ENCODE measurements at places on chromosomes 2 and 18.

GRCh38 chr2:54880428-54880827 is 157.0 kb downstream of the EML6 start:
- no peak for DNase-seq

DNA sequence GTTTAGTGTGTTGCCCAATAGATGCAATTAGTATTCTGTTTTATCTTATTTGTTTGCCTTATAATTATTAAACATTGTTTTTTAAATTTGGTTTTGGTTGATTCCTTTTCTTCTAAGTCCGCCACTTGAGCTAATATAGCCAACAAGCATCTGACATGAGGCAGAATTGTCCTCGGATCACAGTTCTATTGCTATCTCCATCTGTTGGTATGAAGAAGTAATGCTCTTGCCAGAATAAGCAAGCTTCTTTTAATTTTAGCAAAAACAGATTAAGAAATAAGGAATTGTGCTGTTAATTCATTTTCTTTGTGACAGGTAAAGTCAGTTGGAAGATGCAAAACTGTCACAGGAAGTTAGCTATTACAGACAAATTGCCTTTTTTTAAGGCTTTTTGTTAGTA is 54.3 kb downstream of the R3HDM1 start:
- no peak for DNase-seq

GRCh38 chr2:162890690-162891311 is 52.2 kb upstream of the KCNH7 start:
- no peak for DNase-seq

GRCh38 chr2:176370467-176371171 is 101.4 kb downstream of the MTX2 start:
- DNase-seq, result no peak

- DNase-seq, result no peak
Measured at GRCh38 chr2:239093952-239094351, 246.1 kb downstream of the TWIST2 start.

DNA sequence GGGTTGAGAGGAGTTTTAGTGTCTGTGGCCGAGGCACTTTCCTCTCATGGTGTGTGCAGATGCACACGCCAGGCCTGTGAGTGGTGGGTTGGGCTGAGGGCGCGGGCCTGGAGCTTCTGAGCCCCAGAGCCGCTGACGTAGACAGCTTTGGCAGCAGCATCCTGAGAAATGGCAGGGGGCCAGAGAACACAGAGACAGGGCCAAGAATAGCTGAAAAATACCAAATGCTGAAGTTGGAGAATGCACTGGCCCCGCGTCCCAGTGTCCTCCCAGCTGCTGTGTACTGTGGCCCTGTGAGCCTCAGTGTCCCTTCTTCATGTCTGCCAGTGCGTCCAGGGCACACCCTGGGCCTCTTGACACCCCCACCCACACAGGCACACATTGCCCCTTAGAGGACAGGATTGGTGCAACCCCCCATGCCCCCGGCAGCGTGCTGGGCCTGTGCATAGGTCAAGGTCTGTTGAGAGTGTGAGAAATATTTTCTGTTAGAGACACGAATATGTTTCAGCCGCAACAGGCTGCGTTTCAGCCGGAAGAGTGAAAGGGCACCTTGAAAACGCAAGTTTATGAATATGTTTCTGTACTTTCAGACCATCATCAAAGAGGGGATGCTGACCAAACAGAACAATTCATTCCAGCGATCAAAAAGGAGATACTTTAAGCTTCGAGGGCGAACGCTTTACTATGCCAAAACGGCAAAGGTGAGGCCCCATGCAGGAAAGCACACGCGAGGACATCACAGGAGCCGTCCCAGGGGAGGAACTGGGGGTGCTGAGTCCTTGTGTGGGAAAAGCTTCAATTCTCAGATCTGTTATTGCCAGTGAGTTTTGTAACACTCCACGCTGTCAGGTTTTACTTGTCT is 33.6 kb downstream of the DGKD start:
- DNase-seq, result no peak

- no peak for DNase-seq
Measured at GRCh38 chr2:106122157-106122556, 71.9 kb downstream of the UXS1 start.

DNA sequence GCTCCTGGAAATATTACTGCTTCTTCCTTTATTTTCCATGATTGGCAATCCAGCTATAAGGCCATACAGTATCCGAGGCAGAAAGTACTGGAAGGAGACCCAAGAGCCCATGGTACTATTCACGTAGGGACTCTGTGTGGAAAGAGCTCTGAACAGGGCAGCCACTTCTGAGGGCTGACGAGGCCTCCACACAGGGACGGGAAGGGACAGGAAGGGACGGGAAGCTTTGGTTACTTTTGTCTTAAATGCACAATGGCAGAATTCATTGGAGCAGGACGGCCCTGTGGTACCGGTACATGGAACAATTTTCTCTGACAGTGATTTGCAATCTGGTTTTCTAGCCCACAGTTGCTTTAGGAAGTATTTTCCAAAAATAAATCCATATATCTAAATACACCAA is 102.4 kb downstream of the MBP start:
- no peak for DNase-seq

- no peak for DNase-seq
Measured at GRCh38 chr2:18741191-18741590, 151.8 kb upstream of the NT5C1B start.

GRCh38 chr2:214126135-214126534 is 284.7 kb upstream of the VWC2L start:
- DNase-seq, result no peak

GRCh38 chr18:32884543-32884942 is 111.7 kb upstream of the KLHL14 start:
- DNase-seq, result no peak

DNA sequence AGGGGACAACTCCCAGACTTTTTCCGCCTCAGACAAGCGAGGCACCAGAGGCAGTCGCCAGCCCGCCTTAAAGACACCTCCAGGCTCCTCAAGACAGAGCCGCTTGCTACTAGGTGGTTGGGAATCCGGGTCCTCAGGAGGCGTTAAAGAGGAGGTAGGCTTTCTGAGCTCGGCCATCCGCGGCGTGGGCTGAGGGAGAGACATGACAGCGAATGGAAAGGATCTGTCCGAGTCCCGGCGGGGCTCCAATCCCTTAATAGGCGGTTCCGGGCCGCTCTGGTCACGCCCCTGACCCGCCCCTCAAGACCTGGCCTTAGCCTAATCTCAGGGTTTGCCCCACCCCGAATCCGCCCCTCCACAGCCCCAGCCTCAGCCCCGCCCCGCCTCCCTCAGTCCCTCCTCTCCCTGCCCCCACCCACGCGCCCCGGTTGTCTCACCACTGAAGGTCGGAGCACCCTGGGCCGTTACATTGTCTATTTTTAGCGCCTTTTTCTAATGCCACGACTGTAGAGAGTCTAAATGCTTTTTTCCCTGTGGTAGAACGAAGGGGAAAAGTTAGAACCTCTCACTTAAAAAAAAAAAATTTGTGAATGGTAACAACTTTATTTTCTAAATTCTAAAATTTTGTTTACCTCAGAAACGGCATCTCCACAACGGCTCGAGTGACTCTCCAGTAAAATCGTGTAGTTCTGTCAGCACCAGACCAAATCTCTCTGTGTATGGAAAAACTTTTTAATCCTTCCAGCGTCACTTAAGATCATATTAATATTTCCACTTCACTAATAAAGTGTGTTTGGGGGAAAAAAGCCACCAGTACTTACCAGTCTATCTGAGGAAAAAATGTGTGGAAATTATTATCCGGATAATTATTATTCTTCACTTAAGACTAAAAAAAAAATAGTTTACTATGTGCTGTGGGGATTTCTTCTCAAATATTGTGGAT is at the start of gene RAD51AP2:
TSS of gene RAD51AP2 (minus strand) at position 229 of the 943 bp plus-strand sequence. CDS start at position 204, 25 bp downstream.
- no peak for DNase-seq

DNA sequence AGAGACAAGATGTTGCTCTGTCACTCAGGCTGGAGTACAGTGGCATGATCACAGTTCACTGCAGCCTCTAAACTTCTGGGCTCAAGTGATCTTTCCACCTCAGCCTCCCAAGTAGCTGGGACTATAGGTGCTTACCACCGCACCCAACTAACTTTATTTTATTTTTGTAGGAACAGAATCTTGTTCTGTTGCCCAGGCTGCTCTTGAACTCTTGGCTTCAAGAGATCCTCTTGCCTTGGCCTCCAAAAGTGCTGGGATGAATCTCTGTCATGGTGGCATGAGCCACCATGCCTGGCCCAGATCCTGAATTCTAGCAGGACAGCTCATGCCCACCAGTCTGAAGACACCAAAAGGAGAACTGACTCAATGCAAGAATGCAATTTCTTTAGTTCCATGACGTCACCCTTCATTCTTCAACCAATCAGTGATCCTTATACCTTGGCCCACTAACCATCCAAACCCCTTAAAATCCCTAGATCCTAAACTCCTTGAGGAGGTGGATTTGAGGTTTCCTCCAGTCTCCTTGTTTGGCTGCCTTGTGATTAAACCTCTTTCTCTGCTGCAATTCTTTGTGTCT is 25.6 kb upstream of the CXXC1 start:
- DNase-seq, result no peak

GRCh38 chr18:46859855-46860254 is 57.5 kb downstream of the PIAS2 start:
- DNase-seq, result no peak

- no peak for DNase-seq
Measured at GRCh38 chr2:217449444-217449843, 553.4 kb downstream of the TNS1 start.

DNA sequence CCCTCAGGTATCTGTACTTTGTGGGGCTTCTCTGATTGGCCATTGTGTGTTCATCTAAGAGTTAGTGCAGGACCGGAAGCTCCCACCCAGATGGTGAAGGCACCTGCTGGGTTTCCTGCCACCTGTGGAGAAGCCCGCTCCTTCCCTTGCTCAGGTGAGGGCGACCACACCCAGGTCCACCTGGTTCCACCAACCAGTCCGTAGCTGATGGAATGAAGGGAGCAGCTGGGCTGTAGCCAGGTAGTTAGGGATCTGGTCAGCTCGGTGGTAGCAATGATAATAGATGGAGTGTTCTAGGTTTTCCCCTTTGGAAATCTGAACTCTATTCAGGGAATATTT is 16.0 kb downstream of the SH3BP4 start:
- no peak for DNase-seq

GRCh38 chr18:78736015-78736690 is 243.5 kb upstream of the SALL3 start:
- no peak for DNase-seq
